ENCODE measurements at places on chromosomes 3 and 15.

DNA sequence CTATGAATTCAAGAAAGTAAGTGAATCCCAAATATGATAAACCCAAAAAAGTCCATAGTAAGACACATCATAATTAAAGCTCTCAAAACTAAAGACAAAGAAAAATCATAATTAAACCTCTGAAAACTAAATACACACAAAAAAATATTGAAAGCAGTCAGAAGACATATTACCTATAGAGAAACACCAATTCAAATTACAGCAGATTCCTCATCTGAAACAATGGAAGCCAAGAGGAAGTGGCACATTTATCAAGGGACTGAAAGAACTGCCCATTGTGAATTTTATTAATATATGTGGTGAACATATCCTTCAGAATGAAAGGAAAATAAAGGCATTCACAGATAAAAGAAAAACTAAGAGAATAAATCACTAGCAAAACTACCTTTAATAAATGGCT is 128.2 kb downstream of the SCAPER start:
- no peak for DNase-seq

GRCh38 chr15:39429898-39430357 is 151.0 kb upstream of the THBS1 start:
- DNase-seq: peak; percentile 43

DNA sequence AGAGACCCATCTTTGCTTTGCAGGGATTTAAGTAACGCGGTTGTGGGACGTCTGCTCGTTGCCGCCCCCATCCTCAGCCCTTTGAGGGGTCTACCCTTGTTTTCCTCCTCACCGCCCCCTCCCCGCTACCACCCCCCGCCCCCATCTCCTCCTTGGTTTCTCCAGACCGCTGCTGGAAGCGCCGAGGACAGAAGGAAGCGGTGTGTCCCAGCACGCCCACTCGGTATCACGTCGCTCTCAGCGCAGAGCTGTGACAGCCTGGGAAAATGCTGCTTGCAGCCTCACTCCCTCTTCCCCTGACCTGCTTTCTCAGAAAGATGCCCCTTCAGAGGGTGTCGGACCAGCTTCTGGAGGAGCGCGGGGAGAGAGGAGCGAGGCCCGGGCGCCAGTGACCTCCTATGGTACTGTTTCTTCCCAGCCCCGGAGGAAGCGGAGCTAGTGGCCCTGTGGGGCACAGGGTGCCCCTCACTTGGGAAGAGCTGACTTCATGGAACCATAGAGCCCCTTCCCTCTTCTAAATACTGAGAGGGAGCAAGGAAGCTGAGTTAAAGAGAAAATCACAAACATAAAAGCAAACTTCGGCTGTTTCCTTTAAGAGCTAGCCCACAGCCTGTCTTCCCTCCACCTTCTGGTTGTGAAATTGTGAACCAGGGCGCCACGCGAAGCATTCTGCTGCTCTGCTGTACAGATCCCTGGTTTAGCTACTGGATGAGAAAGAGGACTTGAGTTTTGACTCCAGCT is 698 bp downstream of the IL1RAP start:
- no peak for DNase-seq

DNA sequence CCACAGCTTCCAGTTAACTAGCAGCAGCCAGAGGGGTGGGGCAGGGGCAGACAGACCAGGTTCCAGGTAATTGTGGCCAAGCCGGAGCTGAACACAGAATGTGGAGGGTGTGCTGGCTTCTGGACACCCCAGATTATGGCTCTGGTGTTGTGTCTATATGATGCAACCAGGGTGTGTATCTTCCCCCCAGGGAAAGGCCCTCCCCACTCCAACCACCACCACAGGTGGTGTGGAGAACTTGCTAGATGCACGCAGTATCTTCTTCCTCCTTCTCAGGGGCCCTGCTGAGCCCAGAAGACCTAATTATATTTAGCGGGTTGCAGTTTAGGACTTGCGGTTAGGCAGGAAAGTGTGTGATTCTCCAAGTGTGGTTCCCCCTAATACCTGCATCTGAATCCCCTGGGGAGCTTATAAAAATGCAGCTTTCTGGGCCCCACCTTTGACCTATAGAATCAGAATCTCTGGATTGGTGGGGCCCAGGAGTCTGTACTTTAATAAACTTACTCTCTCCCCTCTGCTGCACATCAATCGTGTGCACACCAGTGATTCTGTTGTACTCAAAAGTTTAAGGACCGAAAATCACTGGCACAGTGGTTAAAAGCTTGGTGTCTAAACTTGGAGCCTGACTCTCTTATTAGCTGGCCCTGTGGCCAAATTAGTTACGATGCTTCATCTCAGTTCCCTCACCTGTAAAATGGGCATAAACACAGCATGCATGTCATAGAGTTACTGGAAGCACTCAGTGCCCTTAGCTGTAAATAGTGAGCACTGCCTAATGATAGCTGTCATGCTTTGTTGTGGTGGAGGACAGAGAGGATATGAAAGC is 379.1 kb upstream of the PROK2 start:
- DNase-seq: no peak

- no peak for DNase-seq
Observed at GRCh38 chr15:62931650-62932049, 110.9 kb upstream of the TPM1 start.

- DNase-seq: no peak
Observed at GRCh38 chr3:72274493-72275330, 489.8 kb upstream of the PROK2 start.

GRCh38 chr3:37559461-37559860 is 302.2 kb upstream of the CTDSPL start:
- no peak for DNase-seq

- no peak for DNase-seq
Observed at GRCh38 chr3:16520241-16520969, 6.9 kb upstream of the RFTN1 start.

GRCh38 chr3:126546013-126546412 is 12.7 kb downstream of the C3orf22 start:
- no peak for DNase-seq

DNA sequence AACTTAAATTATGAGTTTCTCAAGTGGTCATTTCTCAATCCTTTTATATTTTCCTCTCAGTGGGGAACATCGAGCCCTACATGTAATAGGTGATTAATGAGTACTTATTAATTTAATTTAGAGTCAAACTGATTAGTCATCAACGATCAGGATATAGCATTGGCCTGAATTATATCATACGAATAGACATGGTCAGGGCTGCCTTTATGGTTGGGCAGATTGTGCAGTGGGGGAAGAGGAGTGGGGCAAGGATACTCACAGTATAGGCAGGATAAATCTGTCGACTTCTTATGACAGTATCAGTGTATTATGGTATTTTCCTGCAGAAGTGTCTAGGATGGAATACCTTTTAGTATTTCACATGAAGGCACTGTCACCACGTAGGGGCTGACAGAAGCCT is 27.0 kb downstream of the C2CD4A start:
- DNase-seq: no peak

DNA sequence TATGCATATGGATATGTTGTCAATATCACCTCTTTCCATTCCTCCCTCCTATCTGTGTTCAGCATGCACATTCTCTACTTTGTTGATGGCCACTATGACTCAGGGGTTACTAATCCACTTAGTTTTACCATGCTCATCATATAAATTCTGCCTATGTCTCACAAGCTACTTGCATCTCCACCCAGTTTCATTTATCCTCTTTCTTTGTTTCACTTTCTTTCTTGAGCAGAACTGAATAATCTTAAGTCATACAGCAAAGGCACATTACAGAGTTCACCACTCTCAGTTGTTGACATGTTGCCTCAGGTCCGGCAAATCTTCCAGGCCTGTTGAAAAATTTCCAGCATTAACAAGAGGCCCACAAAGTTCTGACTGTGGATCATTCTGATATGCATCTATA is 71.5 kb downstream of the SSR3 start:
- no peak for DNase-seq

DNA sequence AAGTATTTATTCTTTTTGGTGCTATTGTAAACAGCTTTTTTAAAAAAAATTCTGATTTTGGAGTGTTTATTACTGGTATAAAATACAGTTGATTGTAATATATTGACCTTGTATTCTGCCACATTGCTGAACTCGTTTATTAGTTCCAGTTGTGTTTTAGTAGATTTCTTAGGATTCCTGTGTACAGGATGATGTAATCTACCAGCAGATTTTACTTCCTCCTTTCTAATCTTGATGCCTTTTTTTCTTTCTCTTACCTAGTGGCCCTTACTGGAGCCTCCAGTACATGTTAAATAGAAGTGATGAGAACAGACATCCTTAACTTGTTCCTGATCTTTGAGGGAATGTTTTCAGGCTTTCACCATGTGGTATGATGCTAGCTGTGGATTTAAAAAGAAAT is 70.4 kb upstream of the KY start:
- no peak for DNase-seq

- DNase-seq: no peak
Observed at GRCh38 chr15:31457161-31457560, 130.5 kb downstream of the KLF13 start.

DNA sequence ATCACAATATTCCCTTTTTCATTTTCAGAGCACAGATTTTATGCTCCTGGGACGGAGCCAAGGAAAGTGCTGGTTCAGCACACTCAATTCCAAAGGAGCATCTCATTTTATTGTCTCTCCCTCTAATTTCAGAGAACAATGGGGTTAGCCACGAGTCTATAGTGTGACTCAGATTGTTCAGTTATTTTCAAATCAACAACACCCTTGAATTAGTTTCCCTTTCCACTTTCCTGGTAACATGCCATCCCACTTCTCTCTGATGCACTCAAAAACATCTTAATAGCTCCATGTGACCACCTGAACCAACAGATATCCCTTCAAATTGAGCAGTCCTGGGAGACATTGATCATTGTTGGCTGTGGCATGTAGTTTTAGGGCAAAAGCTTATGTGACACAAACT is 389.7 kb upstream of the MDFIC2 start:
- DNase-seq: no peak

DNA sequence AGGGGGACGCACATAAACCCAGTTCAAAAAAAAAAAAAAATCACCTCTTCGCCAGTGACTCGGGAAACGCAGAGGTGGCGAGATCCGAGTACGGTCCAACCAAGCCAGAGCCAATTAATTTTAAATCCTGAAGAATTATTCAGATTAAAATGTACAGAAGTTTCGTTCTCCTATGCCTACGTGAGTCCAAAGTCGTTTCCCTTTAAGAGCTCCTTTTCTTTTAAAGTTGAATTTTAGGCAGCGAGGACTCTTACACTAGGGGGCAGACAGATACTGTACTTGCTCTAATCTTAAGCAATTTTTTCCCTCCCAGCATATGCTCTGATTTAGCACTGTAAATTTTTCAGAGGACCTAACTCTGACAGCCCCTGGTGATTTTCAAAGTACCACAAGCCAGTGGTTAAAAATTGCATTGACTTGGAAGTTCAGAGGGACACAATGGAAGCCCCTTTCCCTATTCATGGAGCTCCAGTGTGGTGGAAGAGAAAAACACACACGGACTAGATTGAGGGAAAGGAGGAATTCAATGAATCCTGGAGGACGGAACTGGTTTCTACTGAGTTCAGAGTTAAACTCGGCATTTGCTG is 3.3 kb upstream of the NR2F2 start:
- DNase-seq: peak; percentile 90

DNA sequence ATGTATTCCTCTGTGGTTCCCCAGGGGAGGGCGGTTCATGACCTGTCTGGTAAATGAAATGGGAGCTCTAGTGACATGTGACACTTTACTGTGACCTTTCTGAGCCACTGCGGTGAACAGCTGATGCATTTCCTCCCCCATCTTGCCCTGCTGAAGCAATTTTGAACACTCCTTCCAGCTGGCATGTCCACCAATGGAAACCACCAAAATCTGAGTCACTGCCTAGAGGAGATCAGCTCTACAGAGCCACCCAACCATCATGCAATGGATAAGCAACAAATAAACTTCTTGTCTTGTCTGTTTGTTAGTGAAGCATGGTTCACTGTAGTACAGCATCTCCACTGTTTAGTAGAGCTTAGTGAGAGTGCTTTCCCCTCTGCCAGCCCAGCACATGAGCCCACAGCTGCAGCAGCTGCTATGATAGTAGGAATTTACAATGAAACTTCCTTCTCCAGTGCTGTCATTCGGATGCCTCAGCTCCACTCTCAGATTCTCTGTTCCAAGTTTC is 479.4 kb downstream of the NTRK3 start:
- DNase-seq: no peak

DNA sequence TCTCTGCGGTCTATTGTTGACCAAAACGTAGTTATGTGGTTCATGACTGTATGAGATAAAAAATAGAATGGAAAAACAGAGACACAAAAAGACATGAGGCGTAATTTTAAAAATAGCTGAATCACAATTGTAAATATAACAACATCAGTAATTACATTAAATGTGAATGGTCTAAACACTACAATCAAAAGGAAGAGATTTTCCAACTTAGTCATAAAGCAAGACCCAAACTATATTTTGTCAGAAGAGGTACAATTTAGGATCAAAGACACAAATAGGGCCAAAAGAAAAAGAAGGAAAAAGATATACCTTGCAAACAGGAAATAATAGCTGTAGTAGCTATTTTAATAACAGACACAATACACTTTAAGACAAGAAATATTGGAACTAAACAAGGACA is 61.5 kb downstream of the LRRC28 start:
- no peak for DNase-seq

GRCh38 chr15:93331545-93332167 is 242.6 kb upstream of the RGMA start:
- no peak for DNase-seq

DNA sequence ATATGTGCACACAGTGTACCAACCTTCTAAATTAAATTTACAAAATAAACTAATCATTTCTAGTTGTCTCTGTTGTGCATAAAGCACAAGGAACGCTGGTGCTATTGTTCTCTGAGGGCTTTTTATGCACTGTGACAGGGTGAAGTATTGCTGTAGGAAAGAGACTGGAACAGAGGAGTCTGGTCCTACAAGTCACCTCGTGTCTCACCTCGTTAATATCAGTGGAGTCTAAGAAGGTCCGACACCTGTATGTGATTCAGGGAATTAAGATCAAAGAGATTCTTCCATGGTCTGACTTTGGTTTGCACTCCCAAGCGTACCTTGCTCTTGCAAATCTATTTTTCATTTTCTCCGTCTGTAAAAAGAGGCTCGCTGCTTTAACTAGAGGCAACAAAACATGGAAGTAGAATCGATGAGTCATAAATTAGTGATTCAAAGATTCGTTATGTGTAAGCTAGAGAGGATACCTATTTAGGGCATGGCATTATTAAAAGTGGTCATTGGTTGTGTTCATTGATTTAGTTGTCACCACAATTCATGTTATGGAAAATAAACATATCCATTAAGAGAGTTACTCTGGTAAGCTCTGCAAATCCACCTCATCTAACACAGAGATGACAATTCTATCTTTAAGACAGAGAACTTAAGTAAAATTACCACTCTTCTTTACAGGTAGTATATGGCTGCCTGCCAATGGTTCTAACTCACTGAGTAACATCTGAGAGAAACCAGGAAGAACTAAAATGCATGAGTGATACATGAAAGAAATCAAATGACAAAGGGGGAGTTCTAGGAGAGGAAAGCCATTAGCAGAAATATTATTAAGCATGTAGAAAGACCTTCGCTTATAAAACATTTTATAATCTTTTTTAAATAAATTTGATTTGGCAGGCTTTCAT is 219.4 kb upstream of the GBE1 start:
- DNase-seq: no peak

Data from urinary bladder (tissue), 4 donors.